ELF-1 (cell line): ENCODE measurements at places on chromosomes 3 and 15.

DNA sequence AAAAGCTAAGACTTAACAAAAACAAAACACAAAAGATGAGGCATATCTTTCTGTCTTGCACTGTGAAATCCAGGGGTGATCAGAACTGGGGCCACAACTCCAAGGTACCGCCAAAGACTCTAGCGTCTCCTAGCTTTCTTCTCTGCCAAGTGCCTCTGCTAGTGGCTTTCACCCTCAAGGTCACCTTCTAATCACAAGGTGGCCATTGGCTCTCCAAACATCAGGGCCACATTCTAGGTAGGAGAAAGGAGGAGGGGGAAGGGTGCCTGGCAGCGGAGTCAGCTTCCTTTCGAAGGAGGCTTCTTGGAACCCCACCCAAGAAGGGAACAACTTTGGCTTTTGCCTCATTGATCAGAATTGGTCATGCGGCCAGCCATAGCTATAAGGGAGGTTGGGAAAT is 168.8 kb upstream of the SMAD3 start:
- no peak for DNase-seq

DNA sequence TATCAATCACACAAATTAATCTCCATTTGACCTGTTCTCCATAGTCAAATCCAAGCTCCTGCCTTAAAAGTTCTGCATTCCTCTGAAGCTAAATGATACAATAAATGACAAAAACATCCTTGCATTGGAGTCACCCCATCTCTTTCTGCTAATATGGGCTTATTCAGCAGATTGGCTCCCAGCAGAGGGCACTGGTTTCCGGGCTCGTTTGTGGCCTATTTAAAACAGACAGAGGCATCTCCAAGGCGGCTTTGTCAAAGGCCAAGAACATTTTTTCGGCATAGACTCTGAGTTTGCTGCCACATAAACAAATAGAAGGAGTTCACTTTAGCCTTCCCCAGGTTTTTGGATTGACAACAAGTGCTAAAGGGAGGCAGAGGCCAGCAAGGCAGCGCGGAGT is 204.4 kb upstream of the RASGRP1 start:
- DNase-seq: peak; percentile 16

- DNase-seq: peak; percentile 59
These were observed 66.5 kb upstream of the SH3GL3 start for GRCh38 chr15:83380682-83381081.

DNA sequence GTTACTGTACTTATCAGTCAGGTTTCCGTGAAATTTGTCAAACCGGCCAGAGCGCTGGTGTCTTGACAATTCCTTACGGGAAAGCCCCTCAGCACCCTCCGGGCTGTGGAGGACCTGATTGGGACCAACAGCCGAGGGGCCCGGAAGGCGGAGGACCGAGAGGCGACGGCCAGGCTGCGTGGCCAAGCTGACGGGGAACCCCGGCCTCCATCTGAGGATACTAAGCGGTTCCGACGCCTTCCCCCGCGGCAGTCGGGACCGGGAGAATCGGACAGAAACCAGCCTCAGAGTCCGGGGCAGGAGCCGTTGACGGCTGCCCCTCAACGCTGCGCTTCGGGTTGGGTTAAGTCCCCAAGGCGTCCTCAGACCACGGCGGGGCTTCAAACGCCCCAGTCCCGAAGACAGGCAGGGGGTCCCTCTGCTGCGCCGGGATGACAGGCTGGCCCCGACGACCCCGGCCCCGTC is 499 bp downstream of the ALDH1A2 start:
- peak; percentile 68 for DNase-seq

DNA sequence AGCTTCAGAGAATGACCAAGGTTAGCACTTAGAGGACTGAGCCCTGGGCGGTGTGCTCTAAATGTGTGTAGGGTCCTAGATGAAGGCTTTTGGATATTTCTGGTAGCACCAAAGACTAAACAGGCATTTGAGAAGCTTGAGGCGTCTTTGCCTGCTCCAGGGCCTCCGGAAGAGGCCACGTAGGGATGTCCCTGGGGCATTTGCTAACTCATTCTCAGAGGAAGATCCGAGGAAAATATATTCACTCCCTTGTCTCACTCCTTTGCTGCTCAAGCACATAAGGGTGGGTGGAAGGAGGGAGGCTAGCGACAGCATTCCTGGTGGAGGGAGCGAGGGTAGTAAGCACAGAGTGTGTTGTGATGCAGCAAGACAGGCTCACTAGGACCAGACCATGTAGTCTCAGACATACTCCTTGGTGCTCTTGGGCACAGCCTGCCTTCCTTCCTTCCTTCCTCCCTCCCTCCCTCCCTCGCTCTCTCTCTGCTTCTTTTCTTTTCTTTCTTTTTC is 38.5 kb upstream of the XCR1 start:
- DNase-seq: no peak

DNA sequence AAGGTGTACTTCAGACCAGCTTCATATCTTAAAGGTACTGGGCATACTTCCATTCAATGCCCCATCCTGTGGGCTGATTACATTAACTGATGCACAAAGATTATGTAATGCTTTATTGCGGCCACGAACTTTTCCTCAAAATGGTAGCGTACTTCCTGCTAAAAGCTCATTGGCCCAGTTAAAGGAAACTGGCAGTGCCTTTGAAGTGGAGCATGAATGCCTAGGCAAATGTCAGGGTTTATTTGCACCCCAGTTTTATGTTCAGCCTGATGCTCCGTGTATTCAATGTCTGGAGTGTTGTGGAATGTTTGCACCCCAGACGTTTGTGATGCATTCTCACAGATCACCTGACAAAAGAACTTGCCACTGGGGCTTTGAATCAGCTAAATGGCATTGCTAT is 3.4 kb downstream of the SKIL start:
- DNase-seq: peak; percentile 12

DNA sequence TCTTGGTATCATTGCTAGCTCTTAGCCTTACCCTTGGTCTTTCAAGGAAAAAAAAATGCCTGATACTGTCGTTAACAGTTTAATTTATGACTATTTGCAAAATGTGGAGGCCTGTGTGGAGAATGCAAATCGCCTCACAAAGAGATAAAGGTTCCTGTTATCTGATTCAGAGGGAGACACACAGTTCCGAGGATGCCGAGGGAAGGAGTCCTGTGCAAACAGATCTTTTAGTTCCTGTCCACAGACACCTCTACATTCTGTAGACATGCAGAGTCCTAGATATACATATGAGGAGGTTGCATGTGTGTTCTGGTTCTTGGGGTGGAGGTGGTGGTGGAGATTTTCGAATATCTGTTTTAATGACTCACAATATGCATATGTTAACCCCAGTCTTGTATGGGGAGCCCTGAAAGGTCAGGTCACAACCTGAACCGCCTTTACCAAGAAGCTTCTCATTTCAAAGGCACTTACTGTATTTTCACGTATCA is 5.7 kb downstream of the NR2F2 start:
- DNase-seq: peak; percentile 16

DNA sequence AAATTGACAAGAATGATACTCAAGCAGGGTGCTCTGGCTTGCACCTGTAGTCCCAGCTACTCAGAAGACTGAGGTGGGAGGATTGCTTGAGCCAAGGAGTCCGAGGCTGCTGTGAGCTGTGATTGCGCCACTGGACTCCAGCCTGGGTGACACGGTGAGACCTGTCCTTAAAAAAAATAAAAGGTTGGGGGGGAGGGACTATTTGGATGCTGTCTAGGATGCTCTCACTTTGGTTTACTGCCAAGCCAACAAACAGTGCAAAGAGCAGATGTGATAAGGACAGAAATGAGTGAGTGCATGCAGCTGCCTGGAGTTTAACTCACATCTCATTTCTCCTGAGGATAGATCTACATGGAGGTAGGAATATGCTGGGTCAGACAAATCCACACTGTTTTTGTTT is 130.0 kb downstream of the FRMD4B start:
- DNase-seq: no peak

DNA sequence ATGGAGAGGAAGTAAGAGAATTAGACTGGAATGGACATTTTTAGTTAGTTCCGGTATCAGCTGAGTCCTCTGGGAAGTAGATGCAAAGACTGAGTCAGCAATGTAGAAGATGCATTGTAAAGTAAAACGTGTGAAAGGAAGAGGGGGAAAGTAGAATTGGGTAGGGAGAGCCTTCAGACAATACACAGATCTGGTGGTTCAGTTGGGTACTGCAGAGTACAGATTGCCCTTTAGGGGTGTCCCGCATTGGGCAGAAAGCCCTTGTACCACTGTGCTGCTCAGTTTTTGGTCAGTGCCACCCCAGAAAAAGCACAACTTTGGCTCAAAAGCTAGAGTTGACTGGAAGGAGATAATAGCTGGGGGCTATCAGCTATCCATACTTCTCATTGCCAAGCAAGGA is 247.4 kb downstream of the KBTBD8 start:
- DNase-seq: no peak

- DNase-seq: no peak
These were observed 84.4 kb upstream of the PHLDB2 start for GRCh38 chr3:111774622-111775021.

DNA sequence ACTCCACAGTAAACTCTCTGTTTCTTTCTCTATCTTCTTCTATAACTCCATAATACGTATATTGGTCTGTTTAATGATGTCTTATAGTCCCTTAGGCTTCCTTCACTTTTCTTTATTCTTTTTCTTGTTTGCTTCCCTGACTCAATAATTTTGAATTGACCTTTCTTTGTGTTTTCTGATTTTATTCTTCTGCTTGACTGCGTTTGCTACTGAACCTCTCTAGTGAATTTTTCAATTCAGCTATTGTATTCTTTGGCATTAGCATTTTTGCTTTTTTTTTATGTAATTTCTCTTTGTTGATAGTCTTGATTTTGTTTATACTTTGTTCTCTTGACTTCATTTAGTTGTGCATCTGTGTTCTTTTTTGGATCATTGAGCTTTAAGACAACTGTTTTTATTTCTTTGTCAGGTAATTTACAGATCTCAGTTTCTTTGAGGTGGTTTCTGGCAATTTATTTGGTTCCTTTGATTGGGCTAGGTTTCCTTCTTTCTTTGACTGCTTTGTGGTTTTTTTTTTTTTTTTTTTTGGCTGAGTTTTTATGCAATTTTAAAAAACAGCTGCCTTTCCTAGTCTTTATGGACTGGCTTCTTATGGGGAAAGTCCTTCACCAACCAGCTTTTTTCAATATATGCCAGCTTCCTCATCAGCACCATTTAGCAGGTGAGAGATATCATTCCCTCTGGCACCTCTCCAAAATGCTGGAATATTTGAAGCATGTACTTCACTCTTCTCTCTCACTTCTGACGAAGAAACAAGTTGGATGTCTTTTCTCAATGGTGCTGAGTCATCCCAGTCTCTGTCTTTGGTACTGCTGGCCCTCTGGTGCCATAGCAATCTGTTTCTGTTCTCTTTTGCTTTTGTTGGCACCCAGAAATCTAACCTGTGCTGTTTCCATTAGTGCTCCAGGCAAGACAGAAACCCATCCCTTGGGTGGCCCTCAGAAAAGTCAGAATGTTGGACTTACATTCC is 17.6 kb downstream of the RSRC1 start:
- DNase-seq: no peak

DNA sequence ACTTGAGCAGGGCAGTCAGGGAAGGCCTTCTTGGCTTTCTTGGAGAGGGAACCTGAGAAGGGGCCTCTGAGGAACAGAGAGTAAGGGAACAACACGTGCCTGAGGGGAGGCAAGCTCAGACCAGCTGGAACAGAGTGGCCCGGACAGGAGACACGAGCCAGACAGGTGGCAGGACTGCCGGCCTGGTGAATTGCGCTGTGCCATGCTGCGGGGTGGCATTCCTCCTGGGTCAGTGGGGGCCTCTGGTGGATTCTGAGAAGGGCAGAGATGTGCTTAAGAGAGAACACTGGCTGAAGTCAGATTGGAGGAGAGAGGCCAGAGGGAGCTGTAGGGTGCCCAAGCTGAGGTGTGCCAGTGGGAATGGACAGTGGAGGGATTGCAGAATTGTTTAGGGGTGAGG is 4.9 kb downstream of the CHAC1 start:
- DNase-seq: no peak

DNA sequence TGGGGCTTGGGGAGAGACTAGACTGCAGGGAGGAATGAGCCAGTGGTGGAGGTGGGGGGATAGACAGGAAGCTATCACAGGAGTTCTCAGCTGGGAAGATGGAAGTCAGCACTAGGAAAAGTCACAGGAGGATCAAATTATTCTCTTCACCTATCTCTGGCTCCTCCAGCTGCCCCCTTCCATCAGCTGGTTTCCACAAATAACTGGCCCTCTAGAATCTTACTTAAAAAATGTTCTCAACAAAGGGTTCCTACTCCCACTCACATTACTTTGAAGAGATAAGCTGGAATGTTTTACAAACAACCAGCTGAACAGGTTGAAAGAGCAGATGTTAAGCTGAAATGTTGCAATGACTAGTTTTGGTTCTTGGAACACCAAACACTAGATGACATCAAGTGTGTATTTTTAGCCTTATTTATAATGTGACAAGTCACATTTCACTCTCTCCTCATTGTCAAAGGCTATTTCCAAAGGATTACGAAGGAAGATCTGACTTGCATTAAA is 102.7 kb upstream of the AADACL2 start:
- no peak for DNase-seq
